GM10248 (cell line): ENCODE measurements at places on chromosomes 5 and 9.

DNA sequence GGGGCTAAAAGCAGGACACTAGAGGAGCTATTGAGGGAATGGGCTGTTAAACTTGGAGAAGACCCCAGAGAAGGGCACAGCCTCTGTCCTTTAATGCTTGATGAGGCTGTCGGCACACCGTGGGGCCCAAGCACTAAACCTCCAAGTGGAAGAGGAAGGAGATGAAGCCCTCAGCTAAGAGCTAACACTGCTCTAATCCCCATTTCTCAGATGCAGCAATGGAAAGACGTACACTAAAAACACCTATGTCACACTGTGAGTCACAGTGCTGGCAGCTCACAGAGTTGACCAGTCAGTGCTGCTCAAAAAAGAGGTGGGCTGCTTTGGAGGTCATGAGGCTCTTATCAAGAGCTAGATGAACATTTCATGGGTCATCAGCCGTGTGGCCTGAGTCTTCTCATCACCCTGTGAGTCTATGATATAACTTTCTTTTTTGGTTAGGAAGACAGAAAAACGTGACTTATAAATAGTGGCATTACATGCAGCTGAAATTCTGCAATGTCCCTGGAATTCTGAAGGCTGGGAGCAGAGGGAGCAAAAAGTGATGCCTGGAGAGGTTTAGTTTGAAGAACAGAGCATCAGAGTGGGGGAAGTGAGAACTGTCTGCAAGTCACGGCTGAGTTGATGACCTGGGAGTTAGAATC, 21.5 kb downstream of the TNFSF8 start:
- no peak for DNase-seq

DNA sequence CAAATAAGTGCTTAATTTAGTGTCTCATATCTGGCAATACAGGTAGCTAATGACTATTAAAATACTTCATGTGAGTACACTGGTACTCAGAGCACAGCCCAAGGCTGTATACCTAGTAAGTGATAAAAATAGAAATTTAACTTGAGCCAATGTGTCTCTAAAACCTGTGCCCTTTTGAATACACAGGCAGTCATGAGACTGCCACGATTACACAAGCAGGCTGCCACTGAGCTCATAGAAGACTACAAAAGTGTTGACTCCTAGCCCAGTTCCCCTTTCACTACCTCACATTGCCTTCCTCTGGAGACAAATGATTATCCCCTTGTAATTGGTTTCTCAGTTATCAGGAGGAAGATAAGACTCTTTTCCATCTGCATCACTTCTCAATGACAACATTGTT, 66.3 kb upstream of the PAPPA start:
- no peak for DNase-seq

GRCh38 chr5:158139161-158139560, 280.2 kb upstream of the CLINT1 start:
- no peak for DNase-seq

DNA sequence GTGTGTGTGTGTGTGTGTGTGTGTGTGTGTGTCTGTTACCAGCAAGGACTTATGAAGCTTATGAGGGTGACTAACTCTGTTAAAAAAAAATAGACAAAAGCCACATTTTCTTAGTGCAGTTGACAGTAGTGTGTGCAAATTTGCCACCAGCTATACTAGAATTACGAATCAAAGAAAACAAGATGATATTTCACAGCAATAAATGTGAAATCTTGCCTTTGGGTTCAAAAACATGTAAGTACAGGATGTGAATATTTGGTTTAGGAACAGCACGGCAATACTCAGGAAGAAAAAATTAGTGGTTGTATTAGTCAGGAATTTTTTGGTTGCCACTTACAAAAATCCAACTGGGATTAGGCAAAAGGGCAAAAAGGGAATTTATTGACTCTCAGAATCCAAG, 117.4 kb downstream of the NPR3 start:
- DNase-seq: no peak

GRCh38 chr9:120289098-120289497, 290.9 kb downstream of the CDK5RAP2 start:
- no peak for DNase-seq

DNA sequence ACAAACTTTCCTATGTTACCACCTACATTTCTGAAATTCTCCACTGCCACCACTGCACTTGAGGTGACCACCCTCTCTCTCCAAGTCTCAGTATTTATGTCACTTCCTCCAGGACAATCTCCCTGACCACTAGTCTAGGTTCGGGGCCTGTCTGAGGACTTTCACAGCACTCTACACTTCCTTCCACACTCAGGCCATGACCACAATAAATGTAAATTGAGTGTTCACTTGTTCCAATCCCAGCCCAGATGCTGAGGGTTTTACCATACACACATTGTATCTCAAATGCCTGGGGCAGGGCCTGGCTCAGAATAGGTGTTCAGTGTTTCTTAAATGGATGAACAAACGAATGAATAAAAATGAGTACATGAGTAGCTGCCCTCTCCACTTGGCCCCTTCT, 26.9 kb upstream of the CCNG1 start:
- DNase-seq: no peak

DNA sequence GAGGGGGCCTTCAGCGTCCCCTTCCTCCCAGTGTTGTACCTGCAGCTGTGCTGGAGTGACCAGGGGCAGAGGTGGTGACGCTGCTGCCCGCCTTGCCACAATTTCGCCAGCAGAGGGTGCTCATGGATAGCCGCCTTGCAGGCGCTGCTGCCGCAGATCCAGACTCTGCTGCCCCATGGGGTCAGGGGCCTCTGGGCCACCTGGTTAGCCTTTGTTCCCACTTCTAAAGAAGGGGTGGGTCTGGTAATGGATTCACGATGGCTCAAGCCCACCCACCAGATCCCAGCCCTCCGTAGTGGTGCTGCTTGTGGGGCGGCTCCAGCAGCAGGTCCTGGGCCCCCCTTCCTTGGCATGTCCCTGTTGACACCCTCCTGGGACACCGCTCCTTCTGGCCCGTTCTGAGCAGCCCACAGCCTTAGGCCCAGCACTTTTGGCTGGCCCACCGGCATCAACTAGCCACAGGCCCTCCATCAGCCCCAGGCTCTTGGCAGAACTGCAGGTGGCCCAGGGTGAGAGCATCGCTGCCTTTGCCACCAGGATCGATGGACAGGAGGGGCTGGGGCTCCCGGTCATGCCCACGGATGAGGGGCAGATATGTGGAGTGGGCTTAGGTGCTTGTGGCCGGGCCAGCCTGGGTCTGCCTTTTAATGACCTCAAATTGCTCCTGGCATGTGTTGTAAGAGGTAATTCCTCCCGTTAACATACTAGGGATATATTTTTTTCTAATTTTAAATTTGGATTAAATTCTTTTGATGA, 57.2 kb downstream of the COL5A1 start:
- DNase-seq: peak; percentile 86

- no peak for DNase-seq
Measured at GRCh38 chr5:140553657-140554056, 3.6 kb downstream of the SRA1 start.
